ENCODE measurements at places on chromosomes 2 and 18. TPM values are rescaled to one million over a fixed set of nuclear protein-coding genes. Genes with fewer than 3 reads are reported as not detected.

WNT6 gene
- not detected for total RNA-seq

DPP4 gene
- total RNA-seq = 130 TPM

ALK gene
- total RNA-seq = not detected

REG3G gene
- total RNA-seq = not detected

SESTD1 gene
- total RNA-seq = 14.2 TPM

SATB2 gene
- total RNA-seq = 15.1 TPM

EIPR1 gene
- total RNA-seq = 23.8 TPM

MZT2B gene
- 141 TPM for total RNA-seq

- no peak for DNase-seq
Observed at GRCh38 chr2:46787364-46787763, 128.2 kb downstream of the MCFD2 start.

DNA sequence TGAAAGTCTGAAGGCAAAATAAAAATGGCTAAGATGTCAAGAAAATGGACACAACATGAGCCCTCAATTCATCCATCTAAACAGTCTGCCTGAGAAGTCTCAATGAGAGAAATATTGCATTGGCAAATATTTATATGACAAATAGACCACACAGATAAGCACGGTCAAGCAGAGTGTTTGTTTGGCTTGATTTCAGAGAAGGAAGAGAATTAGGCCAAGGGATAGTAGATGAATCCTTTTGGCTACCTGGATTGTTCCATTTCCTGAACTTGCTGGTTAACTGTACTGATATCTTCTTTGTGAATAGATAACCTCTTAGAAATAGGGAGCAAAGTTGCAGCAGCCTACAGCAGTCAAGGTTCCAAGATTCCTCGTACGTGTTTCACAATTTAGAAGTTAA, 129.6 kb downstream of the RBMS1 start:
- DNase-seq = peak; percentile 58

DNA sequence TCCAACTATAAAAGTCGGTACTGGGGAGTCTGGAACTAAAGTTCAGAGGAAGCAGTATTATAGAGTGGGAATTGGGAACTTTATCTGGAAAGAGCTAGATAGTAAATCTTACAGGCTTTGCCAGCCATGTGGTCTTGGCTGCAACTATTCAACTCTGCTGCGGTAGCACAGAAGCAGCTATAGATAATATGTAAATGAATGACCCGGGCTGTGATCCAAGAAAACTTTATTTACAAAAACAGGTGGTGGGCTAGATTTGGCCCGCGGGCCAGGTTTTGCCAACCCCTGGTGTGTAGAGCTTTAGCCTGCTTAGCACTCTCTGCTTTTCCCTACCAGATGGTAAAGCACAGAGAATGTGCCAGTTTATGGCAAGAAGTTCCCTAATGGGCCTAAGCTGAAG, 70.8 kb downstream of the TNP1 start:
- peak; percentile 31 for DNase-seq

DNA sequence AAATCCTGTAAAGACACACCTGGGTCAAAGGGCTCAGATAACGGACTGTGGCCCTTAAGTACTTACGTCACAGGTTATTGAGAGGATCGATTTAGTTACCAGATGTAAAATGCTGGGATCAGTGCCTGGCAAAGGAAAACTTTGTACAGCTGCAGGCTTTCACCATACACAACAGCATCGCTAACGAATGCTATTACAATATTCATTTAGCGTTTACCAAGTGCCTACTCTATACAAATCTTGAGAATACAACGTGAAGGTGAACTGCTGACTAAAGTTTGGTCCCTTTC, 619 bp upstream of the MSH6 start:
- DNase-seq = no peak

DNA sequence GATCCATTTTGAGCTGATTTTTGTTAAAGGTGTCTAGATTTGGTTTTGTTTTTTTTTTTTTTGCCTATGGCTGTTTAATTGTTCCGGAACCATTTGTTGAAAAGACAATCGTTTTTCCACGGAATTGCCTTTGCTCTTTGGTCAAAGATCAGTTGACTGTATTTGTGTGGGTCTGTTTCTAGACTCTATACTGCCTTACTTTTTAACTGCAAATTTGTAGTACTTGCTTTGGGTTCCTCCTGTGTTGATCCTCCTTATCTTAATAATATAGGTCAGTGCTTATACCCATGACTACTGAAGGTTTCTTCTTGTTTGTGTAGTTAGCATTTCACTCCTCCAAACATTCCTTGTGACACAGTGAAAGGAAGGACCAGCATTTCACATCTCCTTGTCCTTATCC, 30.4 kb downstream of the CERS6 start:
- no peak for DNase-seq

- peak; percentile 60 for DNase-seq
Observed at GRCh38 chr18:9348766-9349165, 14.2 kb downstream of the TWSG1 start.

GRCh38 chr18:76353500-76353899, 141.5 kb downstream of the ZNF516 start:
- no peak for DNase-seq

GRCh38 chr2:239382384-239382880, 18.4 kb downstream of the HDAC4 start:
- no peak for DNase-seq
